ENCODE measurements at places on chromosomes 3 and 15.

GRCh38 chr3:60010781-60011180 lies 961.0 kb upstream of the CFAP20DC start:
- peak; percentile 51 for DNase-seq

DNA sequence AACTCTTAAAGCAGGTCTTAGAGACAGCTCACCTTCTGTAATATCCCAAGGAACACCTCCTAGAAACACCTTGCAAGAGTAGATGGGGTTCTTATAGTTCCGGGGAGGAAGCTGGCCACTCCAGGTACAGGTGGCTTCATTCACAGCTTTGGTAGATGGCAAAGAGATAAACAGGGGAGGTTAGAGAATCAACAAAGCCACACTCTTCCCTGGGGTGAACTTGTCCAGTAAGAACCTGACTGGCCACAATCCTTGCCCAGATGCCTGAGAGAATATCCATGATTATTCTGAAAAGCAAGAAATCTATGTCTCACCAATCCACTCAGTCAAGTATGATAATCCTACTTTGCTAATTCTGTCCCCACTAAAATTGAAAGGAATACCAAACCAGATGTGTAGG lies 13.6 kb upstream of the RPS17 start:
- DNase-seq, result no peak

GRCh38 chr3:5057272-5057671 lies 64.8 kb upstream of the ARL8B start:
- DNase-seq, result no peak

GRCh38 chr15:66896611-66897010 lies 168.8 kb upstream of the SMAD3 start:
- no peak for DNase-seq

DNA sequence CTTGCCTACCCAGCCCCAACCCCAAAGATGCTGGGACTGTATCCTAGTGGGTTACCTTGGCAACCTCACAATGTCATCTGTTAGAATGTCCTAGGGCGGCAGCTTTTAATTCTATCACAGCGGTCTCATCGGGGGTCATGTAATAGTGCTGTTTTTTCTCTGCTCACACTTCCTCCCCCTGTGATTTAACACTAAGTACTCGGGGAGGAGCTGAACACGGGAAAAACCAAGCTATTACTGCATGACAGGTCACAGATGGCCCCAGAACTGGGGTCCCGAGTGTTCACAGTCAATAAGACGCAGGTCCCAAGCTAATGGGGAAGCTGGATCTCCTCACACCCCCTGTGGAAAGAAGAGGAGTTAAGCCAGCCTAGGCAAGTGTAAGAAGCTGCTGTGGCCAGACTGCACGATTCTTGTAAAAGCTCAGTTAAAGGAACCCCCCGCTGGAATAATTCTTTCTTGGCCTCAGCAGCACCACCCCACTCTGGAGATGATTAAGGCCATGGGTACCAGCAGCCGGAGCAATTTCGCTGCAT lies 2.5 kb upstream of the RFTN1 start:
- peak; percentile 60 for DNase-seq

DNA sequence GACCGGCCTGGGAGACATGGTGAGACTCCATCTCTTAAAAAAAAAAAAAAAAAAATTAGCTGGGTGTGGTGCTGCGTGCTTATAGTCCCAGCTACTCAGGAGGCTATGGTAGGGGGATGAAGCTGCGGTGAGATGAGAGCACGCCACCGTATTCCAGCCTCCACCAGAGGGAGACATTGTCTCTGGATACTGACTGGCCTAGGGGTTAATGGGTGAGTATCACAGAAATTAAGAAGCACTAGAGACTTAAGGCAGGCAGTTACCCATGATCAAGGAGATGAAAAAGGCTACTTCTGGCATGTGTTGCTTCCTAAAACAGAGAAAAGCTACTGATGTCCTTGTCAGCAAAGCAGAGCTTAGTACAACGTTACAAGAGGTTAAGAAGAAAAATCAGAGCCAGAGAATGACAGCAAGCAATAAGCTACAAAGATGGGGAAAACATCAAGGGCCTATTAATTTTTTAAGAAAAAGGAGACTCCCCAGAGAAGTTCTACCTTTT lies 8.6 kb downstream of the TFRC start:
- DNase-seq, result peak; percentile 70

- DNase-seq, result no peak
These were observed 141.2 kb upstream of the LRIG1 start for GRCh38 chr3:66642019-66642418.

- DNase-seq, result no peak
These were observed 59.3 kb upstream of the UBE2E1 start for GRCh38 chr3:23746441-23746840.

GRCh38 chr3:37810848-37811247 lies 50.8 kb upstream of the CTDSPL start:
- DNase-seq, result no peak

GRCh38 chr3:28948685-28949084 lies 332.2 kb upstream of the RBMS3 start:
- no peak for DNase-seq

GRCh38 chr3:150681057-150681456 lies 22.7 kb downstream of the ERICH6 start:
- peak; percentile 33 for DNase-seq

DNA sequence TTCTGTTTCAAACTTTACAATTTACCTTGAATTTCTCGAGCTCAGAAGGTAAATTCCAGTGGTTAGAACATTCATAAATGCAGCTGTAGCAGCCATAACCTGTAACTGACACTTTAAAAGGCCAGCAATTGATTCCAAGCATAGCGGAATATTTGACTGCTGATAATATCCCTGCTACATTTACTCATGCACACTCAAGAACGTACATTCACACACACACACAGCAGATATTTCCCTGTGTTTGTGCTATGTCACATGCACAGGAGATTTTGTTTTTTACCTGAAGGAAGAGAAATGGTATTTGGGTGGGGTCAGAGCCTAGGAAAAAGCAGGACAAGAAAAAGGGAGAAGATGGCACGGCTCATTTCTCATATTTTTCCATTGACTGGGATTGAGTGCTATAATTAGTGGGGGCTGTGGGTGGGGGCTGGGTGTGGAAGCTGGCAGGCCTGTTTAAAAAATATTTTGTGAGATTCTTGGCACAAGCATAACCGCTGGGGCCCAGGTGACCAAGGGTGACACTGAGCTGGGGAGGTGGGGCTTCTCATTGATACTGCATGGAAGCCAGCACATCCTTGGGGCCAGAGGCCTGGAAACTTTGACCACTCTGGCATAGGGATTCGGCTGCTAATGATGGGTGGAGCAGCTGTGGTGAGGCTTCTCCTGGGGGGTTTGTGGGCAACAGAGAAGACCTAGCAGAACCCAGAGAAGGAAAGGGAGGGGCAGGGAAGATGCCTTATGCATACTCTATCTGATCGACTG lies 88.9 kb upstream of the TPRG1 start:
- DNase-seq, result no peak

Data from GM20000 (cell line).